Lung (tissue), 17 donors: ENCODE measurements at places on chromosomes 1 and 21. TPM values are rescaled to one million over a fixed set of nuclear protein-coding genes. Genes with fewer than 3 reads are reported as not detected.

ADCY10 gene
- polyA plus RNA-seq, result 0.10 TPM

AMPD1 gene
- not detected for polyA plus RNA-seq

CHI3L2 gene
- 206 TPM for polyA plus RNA-seq

TNFRSF1B gene
- polyA plus RNA-seq, result 246 TPM

TIAM1 gene
- polyA plus RNA-seq, result 3.5 TPM

TMEM52 gene
- polyA plus RNA-seq, result 3.1 TPM

CFHR1 gene
- not detected for polyA plus RNA-seq

GPATCH4 gene
- polyA plus RNA-seq, result 18.6 TPM

CD48 gene
- 126 TPM for polyA plus RNA-seq
